ENCODE measurements at places on chromosomes 12 and 14.

- DNase-seq: no peak
These were observed 45.2 kb downstream of the MLXIP start for GRCh38 chr12:122123761-122124145.

DNA sequence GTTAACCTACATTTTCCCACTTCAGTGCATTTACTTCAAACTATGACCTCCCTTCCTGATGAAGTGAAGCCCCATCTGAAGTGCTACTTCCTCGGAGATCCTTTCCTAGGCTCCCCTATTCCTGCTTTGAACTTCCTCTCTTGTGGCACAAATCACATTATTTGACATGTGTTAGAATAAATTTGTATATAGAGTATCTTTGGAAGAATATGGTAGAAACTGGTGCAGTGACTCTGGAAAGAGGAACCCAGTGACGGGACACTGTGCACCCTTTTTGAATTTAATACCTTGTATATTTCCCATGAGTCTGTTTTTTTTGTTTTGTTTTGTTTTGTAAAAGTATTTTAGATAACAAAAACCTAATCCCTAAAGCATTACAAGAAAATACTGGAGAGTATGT, 66.4 kb upstream of the SRSF5 start:
- no peak for DNase-seq

- DNase-seq: no peak
These were observed 110.2 kb downstream of the DPF3 start for GRCh38 chr14:72783741-72784140.

DNA sequence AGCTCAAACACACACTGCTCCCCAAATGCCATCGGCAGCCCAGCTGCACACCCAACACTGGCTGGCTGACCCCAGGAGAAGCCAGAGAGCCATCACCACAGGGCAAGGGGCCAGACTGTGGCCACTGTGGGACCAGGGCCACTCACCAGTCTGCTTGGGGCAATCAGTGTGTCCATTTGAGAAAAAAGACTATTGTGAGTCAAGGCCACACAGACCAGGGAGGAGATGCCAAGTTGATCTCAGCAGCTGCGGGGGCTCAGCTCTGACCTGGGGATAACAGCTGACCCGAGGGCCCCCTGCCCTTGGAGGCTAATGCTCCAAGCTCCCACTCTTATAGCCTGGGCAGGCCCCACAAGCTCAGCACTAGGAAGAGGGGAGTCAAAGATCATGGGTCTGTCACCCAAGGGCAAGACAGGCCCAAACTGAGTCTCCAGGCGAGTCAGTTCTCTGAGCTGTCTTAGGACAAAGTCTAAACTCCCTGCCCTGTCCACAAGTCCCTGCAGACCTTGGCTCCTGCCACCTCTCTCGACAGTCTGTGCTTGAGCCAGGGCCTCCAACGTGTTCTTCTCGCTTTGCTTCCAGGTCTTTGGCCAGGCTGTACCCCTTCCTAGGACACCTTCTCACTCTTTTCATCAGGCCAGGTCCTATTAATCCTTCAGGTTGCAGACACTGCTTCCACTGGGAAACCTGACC, 30.1 kb upstream of the PNMA1 start:
- DNase-seq: no peak

Measured in RCC 7860 (cell line).